ENCODE measurements at places on chromosomes 16 and 17. TPM values are rescaled to one million over a fixed set of nuclear protein-coding genes. Genes with fewer than 3 reads are reported as not detected.

Gene CDK3
- total RNA-seq, result 7.5 TPM

Gene METTL23
- total RNA-seq, result 51.1 TPM

Gene RNF157
- total RNA-seq, result 110 TPM

Gene UBTF
- total RNA-seq, result 183 TPM

Gene RAPGEFL1
- 4.9 TPM for total RNA-seq

Gene SLC13A2
- total RNA-seq, result not detected

Gene CMTM1
- 10.6 TPM for total RNA-seq

Gene SLC22A31
- total RNA-seq, result 0.25 TPM

Gene ZNF624
- total RNA-seq, result 7.4 TPM

Gene STAT5B
- 131 TPM for total RNA-seq

Gene MSLN
- total RNA-seq, result not detected

Gene ZFPM1
- 19.0 TPM for total RNA-seq

Gene CCDC92B
- total RNA-seq, result 0.08 TPM

All from activated naive CD8-positive, alpha-beta T cell treated with anti-CD3 and anti-CD28 coated beads, Interleukin-2, amount 10 ng/mL, durations not matched to agents 7 days and 5 days (primary cell).